ENCODE measurements at places on chromosomes 3 and 15.

- no peak for DNase-seq
Observed at GRCh38 chr3:26346497-26346896, 276.1 kb upstream of the LRRC3B start.

- DNase-seq: no peak
Observed at GRCh38 chr3:43862470-43862869, 171.7 kb downstream of the ABHD5 start.

DNA sequence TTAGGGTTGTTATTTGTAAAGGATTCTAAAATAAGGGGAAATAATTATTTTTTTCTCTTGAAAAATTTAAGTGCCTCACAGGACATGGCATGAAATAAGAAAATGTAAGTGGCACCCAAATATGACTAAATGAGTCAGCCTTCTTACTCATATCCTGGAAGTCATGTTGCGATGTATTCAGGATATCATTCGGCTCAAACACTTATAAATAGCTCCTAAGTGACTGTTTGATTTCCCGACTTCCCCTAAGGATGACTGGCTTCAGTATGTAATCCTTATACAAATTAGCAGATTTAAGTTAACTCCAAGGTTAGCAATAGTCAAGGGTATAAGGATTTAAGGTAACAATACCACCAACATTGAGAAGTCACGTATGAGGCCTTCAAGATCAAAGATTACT is 57.3 kb upstream of the OSTN start:
- DNase-seq: no peak

- DNase-seq: no peak
Observed at GRCh38 chr15:28026221-28026620, 72.9 kb downstream of the OCA2 start.

- DNase-seq: no peak
Observed at GRCh38 chr15:85463276-85463892, 83.0 kb downstream of the AKAP13 start.

Data from cortex of kidney (tissue), 1 donor.